ENCODE measurements at places on chromosomes 7 and 10. TPM values are rescaled to one million over a fixed set of nuclear protein-coding genes. Genes with fewer than 3 reads are reported as not detected.

The ELN gene
- 0.33 TPM for total RNA-seq

The VKORC1L1 gene
- 25.0 TPM for total RNA-seq

The ZNF679 gene
- total RNA-seq: not detected

The FAM25G gene
- not detected for total RNA-seq

DNA sequence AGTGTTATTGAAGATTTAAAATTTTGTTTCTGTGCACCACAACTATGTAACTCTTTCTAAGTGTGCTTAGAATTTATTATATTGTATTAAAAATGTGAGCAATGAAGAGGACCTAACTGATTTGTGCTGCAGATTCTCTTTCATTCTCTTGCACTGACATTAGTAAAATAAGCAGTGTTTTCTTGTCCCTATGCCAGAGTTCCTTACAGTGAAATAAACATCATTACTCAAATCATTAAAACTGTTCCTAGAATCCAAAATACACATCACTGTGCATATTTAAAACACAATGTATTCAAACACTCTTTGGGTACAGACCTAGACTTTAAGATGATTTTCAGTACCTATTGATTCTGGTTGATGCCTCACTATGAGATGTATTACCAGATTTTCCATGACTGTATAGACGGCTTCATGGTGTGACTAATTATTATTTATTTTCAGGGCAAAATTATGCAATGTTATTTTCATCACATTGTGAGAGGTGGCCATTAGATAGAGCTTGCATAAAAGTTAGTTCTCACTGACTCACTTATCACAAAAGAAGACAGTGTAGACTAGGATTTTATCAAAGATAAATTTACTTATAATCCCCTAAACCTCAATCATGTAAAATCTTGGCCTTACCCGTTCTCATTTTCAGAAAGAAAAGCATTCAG, 93.4 kb downstream of the PTPRZ1 start:
- no peaks in the 10 kb centered on the region for H3K4me1 ChIP-seq
- no peak overlapping the region for H3K27ac ChIP-seq
- no peak overlapping the region for H3K4me3 ChIP-seq
- no peak for DNase-seq

DNA sequence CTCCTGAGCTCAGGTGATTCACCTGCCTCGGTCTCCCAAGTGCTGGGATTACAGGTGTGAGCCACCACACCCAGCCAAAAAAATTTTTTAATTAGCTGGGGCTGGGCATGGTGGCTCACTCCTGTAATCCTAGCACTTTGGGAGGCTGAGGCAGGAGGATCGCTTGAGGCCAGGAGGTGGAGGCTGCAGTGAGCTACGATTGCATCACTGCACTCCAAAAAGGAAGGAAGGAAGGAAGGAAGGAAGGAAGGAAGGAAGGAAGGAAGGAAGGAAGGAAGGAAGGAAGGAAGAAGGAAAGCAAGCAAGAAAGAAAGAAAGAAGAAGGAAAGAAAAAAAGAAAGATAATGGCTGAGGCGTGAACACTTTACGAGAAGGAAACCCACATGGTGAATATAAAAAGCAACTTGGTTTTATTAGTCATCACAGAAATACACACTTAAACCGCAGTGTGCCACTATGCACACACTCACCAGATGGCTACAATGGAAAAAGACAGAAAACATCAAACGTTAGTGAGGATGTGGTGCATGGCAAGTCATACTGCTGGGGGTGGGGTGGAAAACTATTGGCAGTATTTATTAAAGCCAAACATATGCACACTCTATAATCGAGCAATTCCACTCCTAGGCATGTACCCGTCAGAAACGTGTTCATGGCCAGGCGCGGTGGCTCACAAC, 4.4 kb upstream of the CCL26 start:
- peaks cover 13% of the 10 kb centered on the region for H3K4me1 ChIP-seq
- H3K27me3 ChIP-seq: peaks cover 24% of the 10 kb centered on the region
- no peak overlapping the region for H3K27ac ChIP-seq
- H3K4me3 ChIP-seq: no peak overlapping the region
- DNase-seq: no peak

GRCh38 chr7:88057655-88058054, 123.6 kb downstream of the ADAM22 start:
- H3K27me3 ChIP-seq: no peaks in the 10 kb centered on the region
- H3K4me1 ChIP-seq: peaks cover 4% of the 10 kb centered on the region
- H3K4me3 ChIP-seq: no peak overlapping the region
- H3K27ac ChIP-seq: no peak overlapping the region

GRCh38 chr10:131658476-131659110, 242.2 kb upstream of the PPP2R2D start:
- no peak overlapping the region for H3K4me3 ChIP-seq
- H3K27me3 ChIP-seq: peaks cover 4% of the 10 kb centered on the region
- no peak overlapping the region for H3K27ac ChIP-seq
- no peaks in the 10 kb centered on the region for H3K36me3 ChIP-seq
- no peak for DNase-seq
- H3K4me1 ChIP-seq: peaks cover 1% of the 10 kb centered on the region

GRCh38 chr7:129010075-129010474, 44.8 kb downstream of the TNPO3 start:
- H3K27me3 ChIP-seq: no peaks in the 10 kb centered on the region
- H3K4me1 ChIP-seq: peaks cover 3% of the 10 kb centered on the region
- H3K36me3 ChIP-seq: peaks cover 19% of the 10 kb centered on the region
- no peak overlapping the region for H3K27ac ChIP-seq
- no peak for DNase-seq
- no peak overlapping the region for H3K4me3 ChIP-seq

GRCh38 chr10:72337039-72337629, 17.6 kb downstream of the DNAJB12 start:
- peaks cover 23% of the 10 kb centered on the region for H3K36me3 ChIP-seq
- DNase-seq: peak; percentile 60
- no peak overlapping the region for H3K4me3 ChIP-seq
- H3K27me3 ChIP-seq: no peaks in the 10 kb centered on the region

All from progenitor cell of endocrine pancreas (in vitro differentiated cells).